ENCODE measurements at places on chromosomes 3 and 15. TPM values are rescaled to one million over a fixed set of nuclear protein-coding genes. Genes with fewer than 3 reads are reported as not detected.

The FBN1 gene
- 732 TPM for total RNA-seq

The GRIP2 gene
- total RNA-seq = not detected

The GOLGA6L7 gene
- not detected for total RNA-seq

- peak; percentile 34 for DNase-seq
- no peak overlapping the region for H3K4me3 ChIP-seq
- no peaks in the 10 kb centered on the region for H3K27me3 ChIP-seq
Observed at GRCh38 chr3:52851348-52851747, 16.5 kb upstream of the MUSTN1 start.

The IQCF5 gene
- not detected for total RNA-seq

DNA sequence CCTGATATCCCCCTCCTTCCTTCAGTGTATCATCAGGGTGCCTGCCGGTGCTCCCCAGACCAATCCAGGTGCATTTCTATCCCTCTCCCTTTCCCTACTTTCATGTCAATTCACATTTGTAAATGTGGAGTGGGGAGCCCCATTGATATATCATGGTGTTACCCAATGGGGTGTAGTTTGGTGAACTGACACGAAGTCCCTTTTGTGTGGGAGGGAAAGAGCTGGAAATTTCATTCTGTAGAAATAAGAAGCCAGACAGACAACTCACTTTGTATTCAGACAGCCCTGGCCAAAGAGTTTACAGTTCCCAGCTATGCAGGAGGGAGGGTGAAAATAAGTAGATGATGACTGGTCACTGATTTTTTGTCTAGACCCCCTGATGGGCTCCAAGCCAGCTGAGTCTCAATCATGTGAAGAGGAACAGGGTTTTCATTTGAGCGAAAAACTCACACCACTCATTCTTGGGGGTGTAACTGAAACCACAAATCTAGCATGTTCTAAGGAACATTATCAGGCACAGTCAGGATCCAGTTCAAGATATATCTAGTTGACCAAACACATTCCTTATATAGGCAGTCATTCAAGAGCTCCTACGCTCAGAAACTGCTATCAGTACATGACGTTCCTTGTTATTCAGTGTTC lies 58.9 kb downstream of the LMCD1 start:
- no peak overlapping the region for H3K4me3 ChIP-seq
- H3K36me3 ChIP-seq = peaks cover 5% of the 10 kb centered on the region
- H3K4me1 ChIP-seq = peaks cover 33% of the 10 kb centered on the region
- H3K27ac ChIP-seq = peak overlapping the region; percentile 71
- H3K27me3 ChIP-seq = no peaks in the 10 kb centered on the region

DNA sequence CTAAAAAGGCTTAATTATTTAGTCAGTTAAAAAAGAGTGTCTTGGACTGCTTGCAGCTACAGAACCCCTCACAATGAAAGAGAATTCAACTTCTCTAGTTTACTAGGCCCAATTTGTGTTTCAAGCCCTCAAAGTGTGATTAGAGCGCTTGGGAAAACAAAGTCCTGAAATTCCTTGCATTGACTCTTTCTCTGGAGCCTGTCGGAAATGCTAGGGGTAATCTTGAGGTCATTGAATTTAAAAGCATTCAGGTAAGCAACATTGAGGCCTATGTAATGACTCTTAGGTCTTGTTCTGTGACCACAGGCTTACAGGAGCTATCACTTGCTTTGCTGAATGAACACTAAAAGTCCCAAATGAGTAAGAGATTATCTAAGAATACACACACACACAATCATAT lies 186.0 kb downstream of the NLGN1 start:
- H3K4me1 ChIP-seq = peaks cover 33% of the 10 kb centered on the region
- no peak overlapping the region for H3K27ac ChIP-seq
- H3K27me3 ChIP-seq = no peaks in the 10 kb centered on the region
- H3K36me3 ChIP-seq = no peaks in the 10 kb centered on the region

The RASL12 gene
- not detected for total RNA-seq

Data from HFFc6 (cell line).